Left renal cortex interstitium (tissue), 4 donors: ENCODE measurements at places on chromosomes 1 and 21. TPM values are rescaled to one million over a fixed set of nuclear protein-coding genes. Genes with fewer than 3 reads are reported as not detected.

GRCh38 chr1:230971771-230972170 lies 6.9 kb downstream of the TTC13 start:
- DNase-seq = no peak

- no peak for DNase-seq
Observed at GRCh38 chr1:167526667-167527383, 8.5 kb upstream of the CD247 start.

DNA sequence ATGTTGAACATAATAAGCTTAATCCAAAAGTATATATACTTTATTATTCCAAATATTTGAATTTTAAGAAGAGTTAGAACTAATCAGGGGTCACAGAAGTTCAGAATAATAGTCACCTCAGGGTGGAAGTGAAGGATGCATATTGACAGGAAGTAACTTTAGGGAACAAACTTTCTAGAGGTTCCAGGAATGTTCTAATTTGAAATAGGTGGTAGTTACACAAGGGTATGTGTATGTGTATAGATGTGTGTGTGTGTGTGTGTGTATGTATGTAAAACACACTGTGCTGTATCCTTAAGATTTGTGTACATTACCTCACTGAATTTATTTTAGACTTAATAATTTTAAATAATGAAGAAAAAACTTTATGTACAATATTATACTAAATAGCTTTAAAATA lies 110.4 kb downstream of the ACBD6 start:
- no peak for DNase-seq

DNA sequence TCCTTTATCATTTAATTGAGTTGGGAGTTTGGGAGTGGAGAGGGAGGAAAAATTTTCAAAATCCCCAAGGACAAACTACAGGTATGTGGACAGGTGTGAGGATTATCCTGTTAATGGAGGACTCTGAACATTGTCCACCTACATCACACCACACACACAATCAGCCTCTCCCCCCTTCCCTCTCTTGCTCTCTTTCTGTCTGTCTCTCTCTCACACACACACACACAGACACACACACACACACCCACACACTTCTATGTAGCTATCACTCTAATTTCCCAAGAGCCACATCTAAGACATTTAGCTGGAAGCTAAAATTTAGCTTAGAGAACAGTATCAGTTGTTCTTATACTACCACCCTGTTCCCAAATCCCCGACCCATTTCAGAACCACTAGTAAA lies 1.5 kb downstream of the S100A8 start:
- no peak for DNase-seq

DNA sequence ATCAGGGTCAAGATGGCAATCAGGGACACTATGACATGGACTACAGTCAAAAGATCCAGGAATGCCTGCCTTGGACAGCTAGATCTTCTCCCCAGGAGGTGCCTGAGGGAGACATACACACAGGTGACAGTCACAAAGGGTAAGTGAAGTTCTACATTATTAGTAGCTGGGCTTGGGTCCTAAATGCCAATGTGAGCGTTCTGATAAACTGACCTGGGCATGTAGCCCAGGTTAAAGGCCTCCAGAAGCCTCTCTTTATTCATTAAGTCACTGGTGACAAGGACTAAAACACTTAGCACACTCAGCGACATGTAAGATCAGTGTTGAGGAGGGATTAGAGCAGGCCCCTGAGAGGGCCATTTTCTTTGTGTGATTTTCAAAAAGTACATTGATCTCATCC lies 48.9 kb upstream of the HSD17B7 start:
- no peak for DNase-seq

- no peak for DNase-seq
Observed at GRCh38 chr1:117180147-117180967, 30.4 kb downstream of the VTCN1 start.

- no peak for DNase-seq
Observed at GRCh38 chr1:183654706-183655105, 1.6 kb upstream of the APOBEC4 start.

GRCh38 chr1:103905363-103905762 lies 155.7 kb downstream of the AMY1C start:
- no peak for DNase-seq

GRCh38 chr1:155499263-155499662 lies 63.3 kb downstream of the ASH1L start:
- no peak for DNase-seq

DNA sequence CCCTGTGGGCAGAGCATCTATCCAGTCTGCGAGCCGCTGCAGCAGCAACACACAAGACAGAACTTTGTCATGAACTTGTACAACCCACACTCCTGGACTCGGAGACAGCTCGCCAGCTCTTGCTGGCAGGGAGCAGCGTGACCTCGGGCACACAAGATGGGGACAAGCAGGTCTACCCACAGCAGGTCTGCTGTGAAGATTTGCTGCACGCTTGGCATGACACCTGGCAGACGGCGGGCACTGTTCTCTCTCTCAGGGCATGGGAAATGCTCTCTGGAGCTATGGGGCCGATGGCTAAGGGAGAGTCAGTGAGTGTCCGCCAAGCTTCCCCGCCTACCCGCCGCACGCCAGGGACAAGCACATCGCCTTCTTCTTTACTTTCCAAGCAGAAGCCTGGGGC lies 90.0 kb downstream of the STUM start:
- DNase-seq = no peak

- no peak for DNase-seq
Observed at GRCh38 chr1:15574741-15575140, 10.1 kb downstream of the AGMAT start.

DNA sequence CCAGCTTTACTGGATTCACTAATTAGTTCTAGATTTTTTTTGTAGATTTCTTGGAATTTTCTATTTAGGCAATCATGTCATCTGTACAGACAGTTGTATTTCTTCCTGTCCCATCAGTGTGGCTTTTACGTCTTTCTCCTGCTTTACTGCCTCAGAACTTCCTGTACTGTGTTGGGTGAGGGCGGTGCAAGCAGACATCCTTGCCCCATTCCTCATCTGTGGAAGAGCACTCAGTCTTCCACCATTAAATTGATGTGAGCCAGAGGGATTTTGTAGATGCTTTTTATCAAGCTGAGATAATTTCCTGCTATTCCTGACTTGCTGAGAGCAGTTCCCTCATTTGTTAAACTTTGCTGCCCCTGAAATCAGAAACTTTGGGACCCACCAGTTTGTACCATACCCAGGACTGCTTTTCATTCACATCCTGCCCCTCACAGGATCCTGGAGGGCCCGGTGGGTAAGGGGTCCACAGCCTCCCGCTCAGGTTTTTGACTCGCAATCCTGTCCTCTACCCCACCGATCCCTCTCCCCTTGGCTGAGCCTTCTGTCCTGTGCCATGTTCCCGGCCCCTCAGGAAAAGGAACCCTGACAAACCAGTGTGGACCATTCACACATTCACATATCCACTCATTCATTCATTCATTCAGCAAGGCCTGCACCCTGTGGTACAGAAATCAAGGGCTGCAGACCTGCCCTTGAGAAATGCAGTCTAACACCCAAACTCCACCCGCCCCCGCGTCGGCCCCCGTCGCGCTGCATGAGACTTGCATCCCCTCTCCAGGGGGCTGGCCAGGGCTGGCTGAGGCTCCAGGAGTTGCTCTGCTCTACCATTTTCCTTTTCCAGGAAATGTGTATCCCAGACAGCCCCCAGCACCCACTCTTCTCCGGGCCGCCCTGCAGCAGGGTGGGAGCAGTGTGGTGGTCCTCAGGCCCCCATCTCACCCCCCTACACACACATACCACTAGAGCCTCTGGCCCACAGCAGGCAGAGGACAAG lies 246.5 kb upstream of the VAMP3 start:
- DNase-seq = no peak

GRCh38 chr1:11581445-11581991 lies 72.7 kb downstream of the FBXO2 start:
- no peak for DNase-seq

- no peak for DNase-seq
Observed at GRCh38 chr1:116133696-116134475, 22.7 kb downstream of the MAB21L3 start.

- no peak for DNase-seq
Observed at GRCh38 chr1:238205045-238205662, 314.4 kb upstream of the ZP4 start.

GRCh38 chr1:241715956-241716355 lies 63.9 kb downstream of the WDR64 start:
- no peak for DNase-seq

GRCh38 chr1:200640963-200641401 lies 20.4 kb upstream of the KIF14 start:
- no peak for DNase-seq

GRCh38 chr1:99131546-99131945 lies 126.9 kb upstream of the PLPPR5 start:
- DNase-seq = no peak

DNA sequence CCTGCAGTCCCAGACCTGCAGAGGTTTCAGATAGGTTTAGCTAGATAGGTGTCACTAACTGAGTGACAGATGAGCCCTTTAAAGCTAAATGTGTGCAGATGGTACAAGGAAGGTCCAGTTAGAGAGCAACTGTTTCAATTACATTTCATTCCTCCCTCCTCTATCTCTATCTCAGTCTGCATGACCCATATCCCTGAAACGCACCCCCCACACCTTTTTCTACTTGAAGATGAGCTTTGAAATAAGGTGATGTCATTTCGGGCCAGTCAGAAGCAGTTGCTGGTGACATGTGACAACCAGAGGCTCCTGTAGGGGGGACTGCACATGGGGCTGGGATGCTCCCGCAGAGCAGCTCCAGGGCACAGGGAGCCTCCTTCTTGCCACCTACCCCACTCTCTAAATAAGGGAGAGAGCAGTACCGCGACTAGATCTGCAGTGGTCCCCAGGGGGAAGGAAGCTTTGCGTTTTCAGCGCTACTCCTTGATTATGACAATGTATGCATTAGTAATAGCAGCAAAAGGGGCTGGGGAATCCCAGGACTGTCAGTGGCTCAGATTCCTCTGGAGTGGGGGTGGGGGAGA lies 4.3 kb downstream of the ATP8B2 start:
- DNase-seq = no peak

DNA sequence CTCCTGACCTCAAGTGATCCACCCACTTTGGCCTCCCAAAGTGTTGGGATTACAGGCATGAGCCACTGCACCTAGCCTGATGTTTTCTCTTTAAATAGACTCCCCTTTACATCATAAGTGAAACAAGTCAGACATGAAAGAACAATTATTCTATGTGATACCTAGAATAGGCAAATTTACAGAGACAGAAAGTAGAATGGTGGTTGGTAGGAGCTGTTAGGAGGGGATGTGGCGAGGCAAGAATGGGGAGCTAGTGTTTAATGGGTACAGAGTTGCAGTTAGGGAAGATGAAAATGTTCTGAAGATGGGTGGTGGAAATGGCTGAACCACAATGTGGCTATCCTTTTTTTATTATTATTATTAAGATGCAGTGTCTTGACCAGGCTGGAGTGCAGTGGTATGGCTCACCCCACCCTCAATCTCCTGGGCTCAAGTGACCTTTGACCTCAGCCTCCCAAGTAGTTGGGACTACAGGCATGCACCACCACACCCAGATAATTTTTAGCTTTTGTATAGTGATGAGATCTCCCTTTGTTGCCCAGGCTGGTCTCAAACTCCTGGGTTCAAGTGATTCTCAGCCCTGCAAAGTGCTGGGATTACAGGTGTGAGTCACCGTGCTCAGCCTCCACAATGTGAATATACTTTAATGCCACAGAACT lies 28.4 kb downstream of the ELF3 start:
- no peak for DNase-seq

- DNase-seq = no peak
Observed at GRCh38 chr1:79819140-79819539, 812.6 kb upstream of the ADGRL4 start.

DNA sequence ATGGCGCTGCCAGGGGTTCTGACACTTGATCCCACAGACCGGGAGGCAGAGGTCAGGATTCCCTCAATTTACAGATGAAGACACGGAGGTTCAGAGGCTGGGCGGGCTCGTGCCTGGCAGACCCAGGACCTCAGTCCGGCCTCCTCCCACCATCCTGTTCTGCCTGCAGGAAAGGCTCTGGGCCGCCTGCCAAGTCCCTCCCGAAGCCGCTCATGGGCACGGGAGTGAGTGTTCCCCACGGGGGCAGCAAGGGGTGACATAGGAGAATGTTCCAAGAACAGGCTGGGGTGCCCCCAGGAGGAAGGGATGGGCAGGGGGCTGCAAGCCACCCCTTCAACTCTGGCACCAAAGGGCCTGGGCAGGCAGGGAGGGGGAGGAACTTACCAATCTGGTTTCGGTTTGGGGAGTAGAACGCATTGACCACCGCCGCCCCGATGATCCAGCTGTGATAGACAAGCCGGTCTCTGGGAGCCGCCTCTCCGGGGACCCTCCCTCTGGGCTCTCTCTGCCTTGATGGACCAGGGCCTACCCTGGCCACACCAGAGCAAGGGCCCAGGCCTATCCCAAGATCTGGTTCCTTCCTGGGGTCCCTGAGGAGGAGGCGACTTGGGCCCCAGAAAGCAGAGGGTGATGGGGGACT lies 7.5 kb downstream of the PRXL2B start:
- DNase-seq = no peak

DNA sequence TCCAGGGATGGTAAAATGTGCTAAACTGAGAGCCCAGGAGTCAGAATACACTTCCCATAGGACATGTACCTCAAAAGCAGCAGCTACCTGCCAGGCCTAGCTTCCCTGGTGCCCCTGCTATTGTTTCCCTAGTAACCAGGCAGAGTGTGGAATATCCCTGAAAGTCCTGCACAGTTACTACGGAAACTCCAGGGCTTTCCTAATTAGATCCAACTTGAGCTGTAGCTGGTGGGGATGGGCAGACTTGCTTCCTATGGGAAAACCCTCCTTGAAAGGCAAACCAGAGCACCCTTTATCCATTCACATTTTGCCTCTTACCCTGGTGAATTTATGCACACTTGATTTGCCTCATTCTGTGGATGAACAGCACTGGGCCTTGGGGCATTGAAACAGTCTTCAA lies 559.9 kb upstream of the PBX1 start:
- DNase-seq = no peak

DNA sequence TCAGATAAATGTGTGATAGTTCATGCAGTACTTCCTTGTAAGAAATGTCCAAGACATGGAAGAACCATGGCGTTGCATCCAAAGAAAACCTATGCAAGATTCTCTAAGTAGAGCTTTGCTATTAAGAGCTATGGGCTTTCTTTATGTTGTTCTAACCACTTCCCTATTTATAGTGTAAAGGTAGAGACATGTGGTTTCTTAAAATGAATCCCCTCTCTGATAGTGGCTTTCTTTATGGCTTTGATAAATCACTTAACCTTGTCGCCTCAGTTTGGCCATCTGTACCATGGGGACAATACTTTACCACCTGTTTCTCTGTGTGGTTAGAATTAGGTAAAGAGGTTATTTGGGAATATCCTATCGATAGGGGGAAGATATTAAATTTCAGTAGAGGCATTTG lies 305.5 kb downstream of the NFIA start:
- no peak for DNase-seq

The PIGR gene
- polyA plus RNA-seq = 2.4 TPM

The LCE1A gene
- not detected for polyA plus RNA-seq

The CD84 gene
- polyA plus RNA-seq = 0.94 TPM

The LRRC8B gene
- polyA plus RNA-seq = 8.2 TPM

The PCAT6 gene
- 4.5 TPM for polyA plus RNA-seq

The TRIM67 gene
- polyA plus RNA-seq = 0.17 TPM

The HSPG2 gene
- 114 TPM for polyA plus RNA-seq

The OR6N1 gene
- polyA plus RNA-seq = not detected

The SHISA4 gene
- 20.1 TPM for polyA plus RNA-seq

The COA6 gene
- 33.9 TPM for polyA plus RNA-seq
